D721Med (cell line): ENCODE measurements at places on chromosomes 2 and 18.

DNA sequence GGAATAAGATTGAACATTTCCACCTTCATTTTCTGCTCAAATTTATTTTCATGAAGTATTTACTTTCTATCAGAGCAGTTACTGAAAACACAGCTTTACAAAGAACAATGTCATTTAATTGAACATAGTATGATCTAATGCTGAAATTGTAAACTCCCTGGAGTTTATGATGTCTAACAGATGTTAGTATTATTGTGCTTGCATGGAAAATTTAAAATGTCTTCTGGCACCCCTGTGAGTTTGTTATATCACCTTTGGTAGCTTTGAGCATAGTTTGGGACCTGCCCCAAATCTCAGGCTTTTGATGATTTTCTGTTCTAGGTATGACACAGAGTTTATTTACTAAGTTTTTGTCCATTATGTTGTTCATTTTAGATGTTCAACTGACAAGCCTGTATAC, 28.1 kb downstream of the FAM171B start:
- DNase-seq: no peak

DNA sequence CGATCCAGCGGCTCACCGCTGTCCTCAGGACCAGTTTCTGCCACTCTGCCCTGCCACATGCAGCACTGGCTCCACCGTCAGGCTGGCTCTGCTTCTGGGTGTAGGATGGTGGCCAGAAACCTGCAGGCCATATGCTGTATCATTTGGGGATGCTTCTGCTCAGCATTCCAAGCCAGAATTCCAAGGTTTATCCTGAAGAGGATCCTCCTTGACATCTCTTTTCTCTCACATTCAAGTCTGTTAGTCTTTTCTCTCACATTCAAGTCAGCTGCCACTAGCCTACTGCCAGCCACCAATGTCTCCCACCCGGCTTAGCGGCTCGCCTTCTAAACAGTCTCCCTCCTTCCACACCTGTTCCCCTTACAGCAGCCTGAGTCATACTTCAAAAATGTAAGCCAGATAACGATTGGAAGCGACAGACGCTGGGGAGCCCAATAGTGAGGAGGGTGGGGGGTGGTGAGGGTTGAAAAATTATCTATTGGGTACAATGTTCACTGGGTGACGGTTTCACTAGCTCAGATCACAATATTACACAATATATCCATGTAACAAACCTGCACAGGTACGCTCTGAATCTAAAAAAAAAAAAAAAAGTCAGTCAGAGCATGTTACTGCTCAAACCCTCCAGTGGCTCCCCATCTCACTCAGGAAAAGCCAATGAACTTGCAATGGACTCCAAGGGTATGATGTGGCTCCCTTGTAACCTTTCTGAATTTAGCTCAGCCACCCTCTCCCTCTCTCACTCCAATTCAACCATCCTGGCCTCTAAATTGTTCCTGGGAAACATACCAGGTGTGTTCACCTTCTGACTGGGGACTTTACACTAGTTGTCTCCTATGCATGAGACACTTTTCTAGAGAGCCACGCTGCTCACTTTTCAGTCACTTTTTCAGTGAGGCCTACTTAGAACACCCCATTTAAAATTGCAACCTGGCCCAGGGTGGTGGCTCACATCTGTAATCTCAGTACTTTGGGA, 38.8 kb upstream of the SP3 start:
- no peak for DNase-seq

GRCh38 chr2:1459727-1460126, 46.5 kb downstream of the TPO start:
- no peak for DNase-seq

DNA sequence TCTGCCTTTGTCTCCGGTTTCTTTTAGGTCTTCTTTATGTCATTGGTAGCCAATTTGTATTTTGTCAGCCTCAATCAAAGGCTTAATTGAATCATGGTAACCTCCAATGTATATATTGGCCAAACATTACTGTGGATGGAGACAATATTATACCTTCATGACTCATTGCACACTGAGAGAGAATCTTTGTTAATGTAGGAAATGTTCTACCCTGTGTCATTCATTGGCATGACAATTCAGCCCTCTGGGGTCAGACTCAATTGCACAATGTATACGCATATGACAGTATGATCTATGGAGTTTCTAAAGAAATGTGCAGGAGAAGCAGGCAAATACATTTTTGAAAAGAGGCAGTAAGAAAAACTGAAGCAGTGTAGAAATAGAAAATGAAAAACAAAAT, 162.6 kb downstream of the PDE11A start:
- DNase-seq: no peak

- no peak for DNase-seq
Observed at GRCh38 chr2:43318791-43319190, 92.4 kb upstream of the ZFP36L2 start.

- DNase-seq: no peak
Observed at GRCh38 chr2:88006912-88007439, 9.4 kb downstream of the RNU2-63P start.

GRCh38 chr18:3870914-3871313, 420.9 kb downstream of the TGIF1 start:
- DNase-seq: no peak

GRCh38 chr2:109554758-109555157, 59.0 kb downstream of the SEPTIN10 start:
- no peak for DNase-seq

DNA sequence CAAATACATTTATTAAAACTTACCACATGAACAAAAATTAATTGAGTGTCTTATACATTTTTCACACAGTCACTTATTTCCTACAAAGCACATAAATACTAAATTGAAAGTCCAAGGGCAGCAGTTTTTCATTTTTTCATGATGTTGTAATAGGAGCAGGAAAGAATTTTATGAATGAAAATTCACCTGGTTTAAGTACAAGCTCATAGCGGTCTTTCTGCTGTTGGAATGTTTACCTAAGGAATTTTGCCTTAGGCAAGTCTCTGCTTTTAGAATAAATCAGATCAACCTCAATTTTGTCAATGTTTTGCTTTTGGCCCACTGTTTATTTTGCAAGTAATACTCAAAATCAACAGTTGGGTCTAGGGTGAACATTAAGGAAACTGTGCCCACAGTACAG, 40.0 kb downstream of the ETAA1 start:
- DNase-seq: no peak

- DNase-seq: no peak
Observed at GRCh38 chr18:2824865-2825264, 21.9 kb upstream of the EMILIN2 start.

GRCh38 chr2:21198637-21199036, 74.9 kb downstream of the TDRD15 start:
- DNase-seq: no peak

DNA sequence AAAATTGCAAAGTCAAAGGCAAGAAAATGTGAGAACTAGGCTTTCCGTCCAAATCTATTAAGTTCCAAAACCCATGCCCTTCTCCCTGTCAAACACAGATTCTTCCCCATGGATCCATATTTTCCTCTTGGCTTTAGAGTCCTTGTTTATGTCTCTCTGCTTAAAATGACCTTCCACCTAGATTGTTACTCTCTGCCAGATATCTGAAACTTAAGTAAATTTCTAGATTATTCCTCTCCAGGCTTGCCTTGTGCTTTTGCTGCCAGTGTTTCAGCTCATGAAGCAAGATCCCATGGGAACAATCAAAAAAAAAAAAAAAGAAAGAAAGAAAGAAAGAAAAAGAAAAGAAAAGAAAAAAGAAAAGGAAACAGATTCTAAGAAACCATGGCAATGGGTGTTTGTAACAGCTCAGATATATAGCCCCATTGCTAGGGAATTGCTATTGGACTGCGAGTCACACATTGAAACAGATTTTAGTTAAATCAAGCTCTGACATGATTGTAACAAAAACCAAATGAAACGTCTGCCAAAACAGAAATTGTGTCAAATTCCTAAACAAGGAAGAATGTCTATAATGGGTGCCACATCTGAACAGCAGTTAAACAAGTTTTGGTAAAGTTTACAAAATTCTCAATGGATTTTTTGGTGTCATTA, 660.7 kb upstream of the CNTNAP5 start:
- DNase-seq: no peak
